NCI-H2227 treated with DMSO at 0.1 percent for 48 hours (cell line): ENCODE measurements at places on chromosomes 6 and 20.

DNA sequence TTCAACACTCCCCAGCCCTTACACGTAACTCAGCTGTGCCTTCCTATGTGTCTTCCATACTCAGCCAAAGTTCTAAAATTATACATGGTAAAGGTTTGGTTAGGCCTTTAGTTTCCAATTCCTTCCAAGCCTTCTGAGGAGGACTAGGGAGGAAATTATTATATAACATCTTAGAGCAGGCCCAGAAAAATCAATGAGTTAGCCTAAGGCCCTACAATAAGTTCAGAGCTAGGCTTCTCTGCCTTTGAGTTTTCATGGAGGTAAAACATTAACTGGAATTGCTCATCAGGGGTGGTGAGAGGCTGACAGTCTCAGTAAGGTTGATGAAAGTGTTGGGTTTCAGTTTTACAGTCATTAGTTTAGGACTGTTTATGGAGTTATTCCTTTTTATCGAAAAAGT lies 286.0 kb downstream of the ADGB start:
- DNase-seq: no peak

- no peak for DNase-seq
Observed at GRCh38 chr6:30207619-30208295, 5.4 kb downstream of the TRIM26 start.

GRCh38 chr6:63963769-63964315 lies 328.2 kb downstream of the PHF3 start:
- DNase-seq: no peak

DNA sequence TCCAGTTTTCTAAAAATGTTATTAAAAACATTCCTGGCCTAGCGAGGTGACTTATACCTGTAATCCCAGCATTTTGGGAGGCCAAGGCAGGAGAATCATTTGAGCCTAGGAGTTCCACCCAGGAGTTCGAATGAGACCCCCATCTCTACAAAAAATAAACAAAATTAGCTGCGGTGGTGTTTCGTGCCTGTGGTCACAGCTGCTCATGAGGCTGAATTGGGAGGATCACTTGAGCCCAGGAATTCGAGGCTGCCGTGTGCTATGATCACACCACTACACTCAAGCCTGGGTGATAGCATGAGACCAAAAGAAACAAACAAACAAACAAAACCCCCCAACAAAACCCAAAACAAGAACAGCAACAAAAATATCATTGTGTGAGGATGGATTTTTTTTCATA lies 19.8 kb upstream of the POLR1H start:
- DNase-seq: no peak

DNA sequence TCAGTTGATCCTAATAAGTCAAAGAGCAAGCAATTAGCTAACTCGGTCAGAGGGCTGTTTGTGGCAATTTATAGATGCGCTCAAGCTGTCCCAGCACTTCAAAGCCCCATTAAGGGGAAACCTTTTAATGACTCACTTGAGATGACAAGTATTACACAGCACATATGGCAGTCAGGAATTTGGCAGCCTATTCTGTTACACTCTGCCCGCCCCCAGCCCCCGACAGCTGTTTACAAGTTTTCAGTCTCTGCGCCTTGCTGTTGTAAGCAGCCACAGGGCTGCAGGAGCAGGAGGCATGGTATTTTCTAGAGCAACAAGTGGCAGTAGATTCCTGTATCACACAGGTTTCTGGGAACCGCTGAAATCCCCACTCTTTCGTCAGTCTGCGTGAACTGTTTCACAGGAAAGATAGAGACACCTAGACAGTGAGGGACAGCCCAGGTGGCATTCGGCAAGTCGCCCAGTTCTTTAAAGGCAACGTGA lies 263.0 kb downstream of the FOXC1 start:
- DNase-seq: peak; percentile 5

DNA sequence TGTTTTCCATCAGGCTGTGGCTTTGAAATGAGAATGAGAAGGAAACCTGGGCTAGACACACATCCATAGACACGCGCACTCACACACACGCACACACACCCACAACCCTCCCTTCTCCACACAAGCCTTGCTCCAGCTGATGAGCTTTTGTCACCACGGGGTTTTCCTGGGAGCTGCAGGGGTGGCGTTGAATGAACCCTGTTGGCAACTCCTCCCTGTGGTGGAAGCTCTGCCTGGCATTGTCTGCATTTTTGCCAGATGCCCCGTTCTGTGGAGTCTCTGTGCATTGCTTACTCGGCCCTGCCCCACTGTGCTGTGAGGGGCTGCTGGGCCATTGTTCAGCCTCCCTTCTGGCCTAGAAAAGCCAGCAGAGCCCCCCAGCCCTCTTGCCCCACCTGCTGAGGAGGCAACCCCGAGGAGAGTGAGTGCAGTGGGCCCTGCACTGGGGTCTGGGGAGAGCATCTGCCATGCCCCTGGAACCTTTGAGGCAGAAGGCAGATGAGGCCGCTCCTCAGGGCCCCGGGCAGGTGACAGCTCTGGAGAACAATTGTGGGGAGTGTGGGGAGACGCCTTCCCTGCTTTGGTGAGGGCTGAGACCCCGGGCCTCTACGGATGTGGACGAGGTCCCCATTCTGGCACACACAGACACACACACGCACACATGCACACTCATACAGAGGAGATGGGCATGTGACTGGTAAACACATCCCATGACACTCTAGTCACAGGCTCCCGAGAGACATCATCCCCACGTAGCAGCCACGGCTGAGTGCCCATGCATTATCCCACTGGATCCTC lies 9.9 kb downstream of the ADIG start:
- DNase-seq: no peak

GRCh38 chr6:155497273-155497672 lies 41.6 kb upstream of the NOX3 start:
- no peak for DNase-seq

GRCh38 chr6:16687045-16687444 lies 74.2 kb downstream of the ATXN1 start:
- no peak for DNase-seq

- no peak for DNase-seq
Observed at GRCh38 chr6:78611886-78612480, 255.4 kb upstream of the IRAK1BP1 start.

- DNase-seq: no peak
Observed at GRCh38 chr6:3471711-3472110, 14.9 kb upstream of the SLC22A23 start.

DNA sequence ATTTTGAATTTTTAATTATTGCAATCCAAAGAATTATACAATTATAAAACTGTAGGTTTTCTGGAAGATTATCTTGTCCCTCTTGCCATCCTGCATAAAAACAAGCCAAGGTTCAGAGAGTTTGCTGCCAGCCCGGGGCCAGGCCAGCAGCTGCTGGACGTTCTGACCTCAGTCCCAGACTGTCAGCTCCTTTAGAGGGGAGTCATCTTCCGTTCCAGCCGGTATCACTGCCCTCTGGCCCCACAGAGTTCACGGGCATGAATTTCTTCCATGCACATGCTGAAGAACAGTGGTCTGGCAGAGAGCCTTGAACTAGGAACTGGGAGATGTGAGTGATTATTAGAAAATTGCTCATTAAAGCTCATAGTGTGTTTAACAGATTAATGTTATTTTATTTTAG lies 130.4 kb upstream of the QKI start:
- DNase-seq: no peak

- no peak for DNase-seq
Observed at GRCh38 chr6:122722746-122723145, 56.8 kb upstream of the FABP7 start.

- no peak for DNase-seq
Observed at GRCh38 chr6:155434096-155434495, 21.5 kb downstream of the NOX3 start.

DNA sequence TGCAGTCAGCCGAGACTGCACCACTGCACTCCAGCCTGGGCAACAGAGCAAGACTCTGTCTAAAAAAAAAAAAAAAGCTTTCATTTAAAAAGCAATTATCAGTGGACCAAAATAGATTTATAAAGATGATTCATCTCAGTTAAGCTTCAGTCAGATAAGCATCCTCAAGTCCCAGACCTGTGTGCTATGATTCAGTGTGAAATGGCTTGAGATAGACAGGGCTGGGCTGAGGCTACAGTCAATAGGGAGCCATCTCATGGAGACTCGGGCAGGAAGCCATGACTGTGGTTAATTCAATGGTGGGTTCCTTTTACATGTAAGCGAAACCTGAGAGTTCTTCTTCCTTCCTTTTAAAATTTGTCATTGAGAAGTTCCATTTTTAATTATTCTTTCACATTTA lies 276.0 kb downstream of the TFAP2A start:
- no peak for DNase-seq

- DNase-seq: peak; percentile 34
Observed at GRCh38 chr6:111805511-111806164, 67.6 kb downstream of the FYN start.

GRCh38 chr6:9484686-9485085 lies 930.2 kb downstream of the TFAP2A start:
- no peak for DNase-seq

- no peak for DNase-seq
Observed at GRCh38 chr6:148596891-148597455, 149.9 kb upstream of the UST start.

DNA sequence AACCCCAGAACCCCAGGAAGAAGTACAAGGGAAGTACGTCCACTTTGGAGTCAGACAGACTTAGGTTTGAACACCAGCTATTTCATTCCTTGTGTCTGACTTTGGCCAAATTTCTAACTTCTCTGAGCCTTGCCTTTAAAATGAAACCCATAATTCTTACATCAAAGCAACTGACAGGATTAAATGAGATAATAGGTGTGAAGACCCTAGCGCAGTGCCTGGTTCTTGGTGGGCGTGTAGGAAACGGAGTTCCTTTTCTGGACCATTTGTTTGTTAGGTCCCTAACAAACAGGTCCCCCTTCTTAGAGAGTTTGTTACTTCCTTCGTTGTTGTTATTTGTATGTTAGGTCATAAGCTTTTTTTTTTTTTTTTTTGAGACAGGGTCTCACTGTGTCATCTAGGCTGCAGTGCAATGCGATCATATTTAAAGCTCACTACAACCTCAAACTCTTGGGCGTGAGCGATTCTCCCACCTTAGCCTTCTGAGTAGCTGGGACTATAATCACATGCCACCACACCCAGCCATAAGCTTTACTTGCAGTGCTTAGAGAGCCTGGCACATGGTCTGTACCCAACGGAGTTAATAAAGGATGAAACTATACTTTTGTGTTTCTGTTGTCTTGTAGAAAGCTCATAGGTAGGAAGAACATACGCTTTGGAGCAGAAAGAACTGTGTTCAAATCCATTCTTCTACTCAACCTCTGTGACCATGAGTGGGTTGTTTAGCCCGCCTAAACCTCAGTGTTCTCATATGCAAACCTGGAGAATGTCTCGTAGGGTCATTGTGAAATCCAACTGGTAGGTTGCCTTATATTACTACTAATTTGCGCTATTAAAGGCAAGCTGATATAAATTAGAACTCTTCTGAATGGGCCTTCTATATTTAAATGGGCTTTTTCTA lies 21.8 kb upstream of the MROH8 start:
- DNase-seq: no peak

- no peak for DNase-seq
Observed at GRCh38 chr6:129890701-129891100, 29.6 kb upstream of the TMEM244 start.

DNA sequence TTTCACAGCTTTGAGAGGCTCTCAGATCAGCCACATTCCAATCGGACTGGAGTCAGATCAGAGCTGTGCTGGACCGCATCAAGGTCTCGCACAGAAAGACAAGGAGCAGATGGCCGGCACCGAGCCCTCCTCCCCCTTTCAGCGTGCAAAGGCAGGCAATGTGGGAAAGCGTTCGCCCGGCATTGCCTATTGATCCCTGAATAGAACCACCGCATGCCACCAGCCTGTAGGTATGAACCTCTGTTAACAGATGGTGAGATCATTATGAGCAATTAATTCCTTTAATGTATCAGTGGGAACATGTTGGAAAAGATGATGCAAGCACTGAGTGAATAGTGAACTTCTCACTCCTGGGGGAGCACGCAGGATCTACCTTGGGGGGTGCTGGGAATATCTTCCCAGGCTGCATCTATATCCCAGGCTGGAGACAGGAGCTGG lies 117.5 kb upstream of the ID4 start:
- no peak for DNase-seq

DNA sequence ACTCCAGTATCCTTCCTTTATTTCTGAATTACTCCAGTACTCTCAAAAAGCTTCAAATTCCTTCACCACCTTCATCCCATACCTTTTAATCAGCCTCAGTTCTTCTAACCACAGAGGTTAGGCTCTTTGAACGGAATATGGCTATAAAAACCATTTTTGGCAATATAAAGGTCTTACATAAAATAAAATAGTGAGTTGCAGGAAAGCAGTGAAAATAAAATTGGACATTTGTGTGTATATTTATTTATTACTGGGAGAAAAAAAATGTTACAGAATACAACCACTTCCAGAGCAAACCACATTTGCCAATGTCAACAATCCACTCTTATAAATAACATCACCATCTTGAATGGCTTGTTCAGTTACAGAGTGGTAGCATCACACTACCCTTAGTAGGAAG lies 7.7 kb downstream of the HDDC2 start:
- no peak for DNase-seq

- peak; percentile 2 for DNase-seq
Observed at GRCh38 chr20:22339091-22339881, 245.1 kb downstream of the FOXA2 start.

DNA sequence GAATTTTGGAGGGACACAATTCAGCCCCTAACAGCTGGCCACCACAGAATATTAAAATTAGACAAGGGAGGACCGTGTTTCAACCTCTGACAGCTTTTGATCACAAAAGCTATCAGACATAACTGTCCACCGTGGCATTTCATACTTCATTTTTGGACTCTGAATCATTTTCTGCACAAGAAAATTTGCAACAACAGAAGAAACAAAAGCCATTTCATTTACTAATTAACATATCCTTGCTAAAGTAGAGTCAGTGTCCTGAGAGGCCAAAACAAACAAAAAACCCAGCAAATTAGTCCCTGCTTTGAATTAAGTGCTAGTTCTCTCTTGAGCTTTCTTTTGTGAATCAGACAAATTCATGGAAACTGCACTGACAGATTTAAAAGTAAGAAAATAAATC lies 17.6 kb upstream of the COL12A1 start:
- DNase-seq: no peak

GRCh38 chr6:108960601-108961000 lies 112.4 kb downstream of the ARMC2 start:
- DNase-seq: no peak

- DNase-seq: peak; percentile 72
Observed at GRCh38 chr6:73521351-73521985, 636 bp upstream of the EEF1A1 start.

GRCh38 chr6:13841936-13842335 lies 27.6 kb upstream of the MCUR1 start:
- DNase-seq: no peak

GRCh38 chr6:37705239-37706051 lies 7.8 kb upstream of the MDGA1 start:
- peak; percentile 92 for DNase-seq

DNA sequence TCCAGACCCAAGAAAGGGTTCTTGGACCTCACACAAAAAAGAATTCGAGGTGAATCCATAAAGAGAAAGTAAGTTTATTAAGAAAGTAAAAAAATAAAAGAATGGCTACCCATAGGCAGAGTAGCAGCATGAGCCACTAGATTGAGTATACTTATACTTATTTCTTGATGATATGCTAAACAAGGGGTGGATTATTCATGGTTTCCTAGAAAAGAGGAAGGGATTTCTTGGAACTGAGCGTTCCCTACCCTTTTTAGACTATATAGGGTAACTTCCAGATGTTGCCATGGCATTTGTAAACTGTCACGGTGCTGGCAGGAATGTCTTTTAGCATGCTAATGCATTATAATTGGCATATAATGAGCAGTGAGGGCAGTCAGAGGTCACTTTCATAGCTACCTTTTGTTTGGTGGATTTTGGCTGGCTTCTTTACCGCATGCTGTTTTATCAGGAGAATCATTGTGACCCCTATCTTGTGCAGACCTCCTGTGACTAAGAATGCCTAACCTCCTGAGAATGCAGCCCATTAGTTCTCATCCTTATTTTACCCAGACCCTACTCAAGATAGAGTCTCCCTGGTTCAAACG lies 44.3 kb downstream of the TENT5A start:
- no peak for DNase-seq
